ENCODE measurements at places on chromosomes 16 and 17. TPM values are rescaled to one million over a fixed set of nuclear protein-coding genes. Genes with fewer than 3 reads are reported as not detected.

- no peak for DNase-seq
Measured at GRCh38 chr17:70527364-70527888, 358.1 kb downstream of the KCNJ2 start.

DNA sequence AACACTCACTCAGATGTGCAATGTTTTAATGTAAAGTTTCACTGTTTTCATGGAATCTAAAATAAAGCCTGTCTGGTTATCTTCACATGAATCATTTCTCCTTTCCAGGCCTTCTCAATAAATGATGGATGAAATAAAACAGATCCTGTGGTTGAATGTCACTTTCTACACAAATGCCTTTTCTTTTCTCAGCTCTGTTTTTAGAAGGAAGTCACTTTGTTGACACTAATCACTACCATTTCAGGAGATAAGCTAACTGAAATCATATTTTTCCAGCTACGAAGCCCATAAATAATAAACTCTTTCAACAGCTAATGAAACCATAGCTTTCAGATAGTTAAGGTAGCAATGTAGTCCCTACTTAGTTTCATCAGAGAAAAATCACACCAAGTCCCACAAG, 17.9 kb downstream of the NME2 start:
- no peak for DNase-seq

- no peak for DNase-seq
Measured at GRCh38 chr16:67137605-67138004, 13.2 kb downstream of the B3GNT9 start.

GRCh38 chr17:7932483-7932891, 481 bp downstream of the CNTROB start:
- no peak for DNase-seq

The PRSS33 gene
- total RNA-seq: not detected

The C17orf67 gene
- total RNA-seq: 3.7 TPM

The MLST8 gene
- total RNA-seq: 56.4 TPM

The ERN2 gene
- total RNA-seq: not detected

The NETO2 gene
- total RNA-seq: 6.2 TPM

DNA sequence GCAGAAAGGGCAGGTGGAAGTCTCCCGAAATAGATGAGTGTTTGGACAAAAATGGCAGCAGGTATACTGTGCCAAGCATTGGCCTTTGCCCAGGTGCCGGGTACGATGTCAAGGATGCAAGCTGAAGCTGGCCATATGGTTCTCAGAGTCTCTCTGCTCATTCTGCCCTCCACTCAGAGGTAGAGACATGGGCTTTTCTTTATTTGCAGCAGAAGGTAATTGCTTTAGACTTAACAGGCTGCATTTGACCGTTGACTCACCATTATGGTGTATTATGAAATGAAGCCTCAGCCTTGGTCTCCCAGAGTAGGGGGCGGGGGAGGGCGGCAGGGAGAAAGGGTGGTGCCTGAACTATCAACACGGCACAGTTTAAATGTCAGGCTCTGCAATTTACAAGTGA, 969.1 kb upstream of the EEF2KMT start:
- DNase-seq: no peak

DNA sequence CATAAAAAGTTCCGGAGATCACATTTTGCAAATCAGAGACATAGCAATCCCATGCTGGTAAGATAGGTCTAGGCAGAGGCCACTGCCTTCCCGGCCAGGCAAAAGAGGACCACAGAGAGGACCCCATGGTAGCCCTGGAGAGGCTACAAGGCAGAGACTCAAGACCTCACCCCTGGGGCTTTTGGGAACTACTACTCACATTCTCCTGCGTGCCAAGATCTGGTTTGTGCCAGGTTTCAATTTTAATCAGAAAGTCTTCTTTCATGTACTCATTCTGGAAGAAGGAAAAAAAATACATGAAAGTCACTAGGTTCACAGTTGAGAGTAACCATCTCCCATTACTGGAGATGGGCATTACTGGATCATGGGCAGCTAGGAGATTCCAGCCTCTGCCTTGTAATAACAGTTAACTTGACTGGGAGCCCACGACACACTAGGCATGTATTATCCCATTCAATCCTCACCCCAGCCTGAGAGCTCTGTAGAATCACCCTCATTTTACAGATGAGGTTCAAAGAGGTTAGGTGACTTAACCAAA, 21.2 kb downstream of the PITPNA start:
- no peak for DNase-seq

The SEPTIN12 gene
- total RNA-seq: not detected

Data from activated T-helper 2 cell treated with anti-CD3 and anti-CD28 coated beads, Interferon-gamma antibody, Interleukin-2, Interleukin-4, amounts not matched to agents 10 μg/mL and 5 μg/mL and 100 μg/mL, durations not matched to agents 14 hours and 24 hours and 36 hours (primary cell).